ENCODE measurements at places on chromosomes 1 and 21.

DNA sequence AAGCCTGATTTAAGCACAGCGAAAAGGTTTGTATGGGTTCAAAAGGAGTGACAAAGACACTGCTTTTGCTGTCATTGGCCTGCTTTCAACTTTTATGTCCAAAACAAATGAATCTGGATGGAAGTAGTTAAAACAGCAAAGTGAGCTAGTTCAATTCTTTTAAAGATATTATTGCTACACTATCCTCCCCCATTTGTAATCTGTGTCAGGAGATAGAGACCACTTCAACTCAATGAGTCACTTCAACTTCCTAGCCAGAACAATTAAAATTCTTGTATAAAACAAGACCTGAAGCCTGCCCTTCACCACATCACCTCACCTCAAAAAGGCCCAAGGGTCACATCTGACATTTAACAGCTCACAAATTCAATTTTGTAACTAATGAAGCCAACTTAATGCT lies 364.1 kb upstream of the LYPLAL1 start:
- no peak for DNase-seq

- DNase-seq: no peak
Measured at GRCh38 chr1:228979325-228979699, 244.0 kb downstream of the RHOU start.

DNA sequence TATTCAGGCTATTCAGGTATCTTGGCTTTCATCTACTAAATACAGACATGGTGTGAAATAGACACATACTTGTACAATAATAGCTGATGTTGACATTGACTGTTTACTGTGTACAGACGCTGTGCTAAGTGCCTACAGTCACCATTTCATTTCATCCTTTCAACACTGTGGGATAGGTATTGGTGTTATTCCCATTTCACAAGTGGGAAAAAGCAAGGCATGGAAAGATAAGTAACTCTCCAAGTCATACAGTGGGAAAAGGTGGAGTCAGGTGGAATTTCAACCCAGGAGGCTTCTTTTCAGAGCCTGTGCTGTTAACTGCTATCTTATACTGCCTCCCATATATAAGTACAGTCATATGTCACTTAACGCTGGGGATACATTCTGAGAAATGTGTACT lies 49.6 kb upstream of the ATP1A1 start:
- DNase-seq: no peak

DNA sequence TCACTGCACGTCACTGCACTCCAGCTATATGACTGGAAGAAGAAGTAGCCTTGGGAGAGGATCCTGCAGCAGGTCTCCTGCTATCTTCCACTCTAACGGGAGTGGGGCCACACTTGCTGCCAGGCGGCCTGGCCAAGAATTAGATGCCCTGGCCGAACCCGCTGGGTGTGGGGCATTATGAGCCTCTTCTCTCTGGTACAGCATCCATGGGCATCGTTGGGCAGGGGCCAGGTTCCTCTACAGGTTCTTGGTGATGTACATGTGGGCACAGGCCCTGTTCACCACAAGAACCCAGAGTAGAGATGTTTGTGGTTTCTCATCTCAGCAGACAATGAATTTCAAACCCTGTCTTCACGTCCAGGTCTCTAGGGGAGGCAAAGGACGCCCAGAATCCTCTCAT lies 370.5 kb downstream of the NPHP4 start:
- DNase-seq: no peak

GRCh38 chr1:42593486-42594100 lies 64.6 kb upstream of the PPIH start:
- DNase-seq: no peak

- DNase-seq: no peak
Measured at GRCh38 chr1:76290271-76290670, 215.7 kb downstream of the ST6GALNAC3 start.

DNA sequence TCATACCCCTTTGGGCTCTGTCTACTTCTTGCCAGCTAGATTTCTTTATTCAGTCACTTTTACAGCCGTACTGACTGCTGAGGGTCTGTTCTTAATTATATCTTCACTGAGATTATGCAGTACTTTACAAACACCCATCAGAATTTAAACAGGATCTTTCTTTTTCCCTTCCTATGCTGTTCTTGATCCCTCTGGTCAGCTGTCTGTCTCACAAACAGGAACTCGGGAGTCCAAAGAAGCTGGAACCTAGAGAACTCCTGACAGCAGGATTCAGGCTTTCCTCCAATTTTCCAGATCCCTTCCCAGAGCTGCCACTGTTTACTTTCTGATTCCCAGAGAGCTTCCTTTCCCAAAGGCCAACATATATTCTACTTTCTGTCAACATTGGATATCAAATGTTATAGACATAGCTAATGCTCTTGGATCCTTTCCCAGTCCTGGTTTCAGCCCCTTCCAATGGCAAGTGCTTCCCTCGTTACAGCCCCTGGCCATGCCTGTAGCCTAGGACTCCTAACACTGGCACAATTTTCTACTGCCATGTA lies 59.5 kb downstream of the ATP2B4 start:
- no peak for DNase-seq

DNA sequence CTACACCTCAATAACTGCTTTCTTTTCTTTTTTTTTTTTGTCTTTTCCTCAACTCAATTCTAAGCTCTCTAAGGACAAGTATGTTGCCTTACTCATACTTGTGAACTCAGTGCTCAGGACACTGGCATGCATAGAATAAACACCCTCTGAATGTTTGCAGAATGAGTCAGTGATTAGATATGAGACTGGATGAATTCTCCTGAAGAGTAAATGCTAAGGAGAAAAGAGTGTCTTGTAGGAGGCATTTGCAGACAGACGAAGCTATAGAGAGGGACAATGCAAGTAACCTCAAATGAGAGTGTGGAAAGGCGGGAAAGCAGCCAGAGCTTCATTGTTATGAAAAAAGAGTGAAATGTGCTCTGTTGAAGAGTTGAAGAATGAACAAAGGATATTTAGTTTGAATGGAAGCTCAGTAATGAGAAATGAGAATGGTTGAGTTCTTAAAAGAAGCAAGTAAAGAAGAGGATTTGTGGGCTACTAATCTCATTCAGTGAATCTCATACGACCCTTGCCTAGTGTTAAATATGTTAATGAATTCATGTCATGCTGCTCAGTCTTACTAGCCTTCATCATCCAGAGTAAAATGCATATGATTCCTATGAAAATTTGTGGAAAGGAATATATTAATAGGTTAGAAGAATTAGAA lies 166.1 kb upstream of the DPYD start:
- DNase-seq: no peak

DNA sequence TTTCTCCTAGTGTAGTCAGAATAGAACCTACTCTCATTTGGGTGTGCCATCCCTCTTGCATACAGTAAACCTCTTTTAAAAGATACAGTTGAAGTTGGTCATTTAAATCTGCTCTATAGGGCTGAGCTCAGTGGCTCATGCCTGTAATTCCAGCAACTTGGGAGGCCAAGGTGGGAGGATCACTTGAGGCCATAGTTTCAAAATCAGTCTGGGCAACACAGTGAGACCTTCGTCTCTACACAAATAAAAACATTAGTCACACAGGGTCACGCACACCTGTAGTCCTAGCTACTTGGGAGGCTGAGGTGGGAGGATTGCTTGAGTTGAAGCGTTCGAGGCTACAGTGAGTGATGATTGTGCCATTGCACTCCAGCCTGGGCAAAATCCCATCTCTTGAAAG lies 183.8 kb downstream of the LHX8 start:
- DNase-seq: no peak

DNA sequence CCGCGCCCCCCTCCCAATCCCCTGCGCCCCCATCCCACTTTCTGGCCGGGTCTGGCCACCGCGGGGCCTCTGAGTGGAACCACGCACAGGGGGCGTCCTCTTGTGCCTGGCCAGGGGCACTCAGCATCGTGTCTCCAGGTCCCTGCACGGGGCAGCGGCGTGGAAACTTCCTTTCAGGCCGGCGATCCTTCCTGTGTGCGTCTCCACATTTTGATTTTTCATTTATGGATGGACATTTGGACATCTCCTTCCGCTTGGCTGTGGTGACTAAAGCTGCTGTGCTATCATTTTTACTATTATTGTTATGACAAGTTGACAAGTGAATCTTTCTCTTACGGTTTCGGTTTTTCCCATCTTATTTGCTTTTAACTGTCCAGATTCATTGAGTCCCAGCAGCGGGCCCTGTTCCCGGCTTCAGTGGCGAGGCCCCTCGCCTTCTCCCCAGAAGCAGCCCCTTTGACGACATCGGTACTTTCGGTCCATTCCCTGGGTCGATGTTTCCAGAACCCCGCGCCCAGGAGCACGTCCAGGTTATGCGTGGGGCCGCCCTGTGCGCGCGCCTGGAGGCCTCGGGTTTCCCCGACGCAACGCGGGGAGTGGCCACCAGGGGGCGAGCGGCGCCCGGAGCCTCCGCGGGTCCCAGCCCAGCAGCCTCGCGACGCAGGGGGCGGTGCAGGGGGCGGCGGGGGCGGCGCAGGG lies 12.4 kb upstream of the SLC19A1 start:
- peak; percentile 85 for DNase-seq

- no peak for DNase-seq
Measured at GRCh38 chr1:154623358-154623757, 15.4 kb upstream of the ADAR start.

DNA sequence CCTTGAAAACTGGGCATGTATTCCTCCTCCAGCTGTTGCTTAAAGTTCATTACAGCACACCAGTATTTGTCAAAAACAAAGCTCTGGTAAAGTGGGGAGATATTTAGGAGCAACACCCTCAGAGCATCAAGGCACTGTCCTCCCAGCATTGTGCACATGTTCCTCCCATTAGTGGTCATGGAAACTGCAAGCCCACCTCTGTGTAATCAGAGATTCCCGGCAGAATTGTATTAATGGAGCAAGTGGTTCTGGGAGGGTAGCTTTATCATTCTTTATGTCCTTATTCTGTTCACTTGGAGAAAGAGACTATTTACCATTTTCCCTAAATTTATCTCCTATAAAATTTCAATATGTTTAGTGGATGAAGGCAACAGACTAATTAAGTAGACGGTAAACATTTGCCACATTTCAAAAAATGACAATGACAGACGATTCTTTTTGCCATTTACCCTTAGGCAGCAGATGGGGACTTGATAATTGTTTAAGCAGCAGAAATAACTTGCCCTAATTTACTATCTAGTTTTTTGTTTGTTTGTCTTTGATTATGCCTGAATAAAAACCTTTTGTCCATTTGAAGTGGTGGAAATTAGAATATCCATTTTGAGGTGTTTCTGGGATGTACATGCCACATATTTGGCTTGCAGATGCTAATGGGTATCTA lies 289.6 kb upstream of the ST6GALNAC5 start:
- DNase-seq: no peak

DNA sequence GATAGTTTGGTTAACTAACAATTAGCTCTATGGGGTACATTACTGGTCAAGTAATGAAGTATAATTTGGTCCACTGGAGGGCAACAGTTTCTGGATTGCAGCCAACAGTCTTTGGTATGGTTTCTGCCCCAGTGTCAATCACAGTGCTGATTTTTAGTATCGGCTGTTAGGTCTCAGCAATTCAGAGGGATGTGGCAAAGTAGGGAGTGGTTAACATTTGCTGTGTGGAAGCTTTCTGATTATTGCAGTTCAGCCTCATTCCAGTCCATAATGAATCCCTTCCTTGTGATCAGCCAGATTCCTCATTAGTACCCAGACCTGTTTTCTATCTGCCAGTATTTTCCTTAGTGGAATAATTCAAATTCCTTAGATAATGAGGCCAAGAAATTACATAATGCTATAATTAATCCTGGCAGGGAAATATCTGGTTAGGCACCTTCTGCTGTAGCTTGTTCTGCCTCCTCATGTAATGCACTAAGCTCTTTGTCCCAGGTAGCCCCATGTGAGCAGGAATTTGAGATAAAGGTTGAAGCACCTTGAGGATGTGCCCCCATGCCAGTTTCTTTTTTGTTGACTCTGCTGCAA lies 14.0 kb downstream of the F3 start:
- DNase-seq: no peak

- DNase-seq: no peak
Measured at GRCh38 chr1:154661110-154661509, 53.1 kb upstream of the ADAR start.

DNA sequence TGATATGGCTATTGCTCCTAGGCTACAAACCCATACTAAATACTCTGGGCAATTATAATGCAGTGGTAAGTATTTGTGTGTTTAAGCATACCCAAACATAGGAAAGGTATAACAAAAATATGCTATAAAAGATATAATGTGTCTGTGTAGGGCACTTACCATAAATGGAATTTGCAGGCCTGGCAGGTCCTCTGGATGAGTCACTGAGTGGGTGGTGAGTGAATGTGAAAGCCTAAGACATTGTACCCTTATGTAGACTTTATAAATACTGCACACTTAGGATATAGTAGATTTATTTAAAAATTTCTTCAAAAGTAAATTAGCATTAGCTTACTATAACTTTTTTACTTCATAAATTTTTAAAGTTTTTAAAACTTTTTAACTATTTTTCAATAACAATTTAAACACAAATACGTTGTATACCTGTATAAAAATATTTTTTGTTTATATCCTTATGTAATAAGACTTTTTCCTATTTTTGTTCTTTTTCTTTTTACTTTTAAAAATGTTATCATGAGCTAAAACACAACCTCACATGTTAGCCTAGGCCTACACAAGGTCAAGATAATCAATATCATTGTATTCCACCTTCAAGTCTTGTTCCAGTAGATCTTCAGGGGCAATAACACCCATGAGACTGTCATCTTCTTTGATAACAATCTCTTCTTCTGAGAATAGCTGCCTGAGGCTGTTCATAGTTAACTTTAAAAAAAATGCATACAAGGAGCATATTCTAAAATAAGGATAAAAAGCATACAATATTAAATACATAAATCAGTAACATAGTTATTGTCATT lies 306.3 kb upstream of the RGS18 start:
- no peak for DNase-seq

- no peak for DNase-seq
Measured at GRCh38 chr1:43786960-43787359, 79.6 kb downstream of the ST3GAL3 start.

DNA sequence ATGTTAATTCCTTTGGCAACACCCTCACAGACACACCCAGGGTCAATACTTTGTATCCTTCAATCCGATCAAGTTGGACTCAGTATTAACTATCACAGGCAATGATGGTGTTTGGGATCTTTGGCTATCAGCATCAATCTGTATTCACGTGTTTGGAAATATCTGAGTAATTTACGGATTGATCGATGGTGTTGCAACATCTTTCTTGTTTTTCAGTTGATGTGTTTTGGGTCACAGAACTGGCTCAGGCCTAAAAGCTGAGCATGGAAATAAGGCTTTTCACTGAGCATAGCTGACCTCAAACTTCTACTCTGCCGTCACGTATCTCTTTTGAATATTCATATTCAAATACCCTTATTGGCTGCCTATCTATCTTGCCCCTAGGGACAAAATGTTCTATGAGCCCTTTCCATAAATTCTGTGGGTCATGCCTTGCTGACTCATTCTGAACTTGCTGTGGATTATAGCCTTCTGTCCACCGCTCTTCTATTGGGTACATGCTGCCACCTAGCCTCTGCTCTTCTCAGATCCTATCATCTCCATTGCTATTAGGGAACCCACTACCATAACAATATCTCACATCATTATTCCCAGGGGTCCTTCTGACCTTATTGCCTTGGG lies 156.0 kb downstream of the PDE4B start:
- DNase-seq: no peak

- no peak for DNase-seq
Measured at GRCh38 chr1:13722808-13723360, 22.9 kb downstream of the PRDM2 start.

- DNase-seq: no peak
Measured at GRCh38 chr1:208731981-208732821, 488.0 kb upstream of the PLXNA2 start.

GRCh38 chr1:247409869-247410544 lies 6.0 kb upstream of the NLRP3 start:
- no peak for DNase-seq

Data from stimulated activated CD8-positive, alpha-beta memory T cell treated with anti-CD3 and anti-CD28 coated beads, Interleukin-7, amount 100 ng/mL, for 1 hour (primary cell).